ENCODE measurements at places on chromosomes 1 and 21.

GRCh38 chr1:63960326-63960725 lies 186.5 kb downstream of the ROR1 start:
- DNase-seq, result no peak

DNA sequence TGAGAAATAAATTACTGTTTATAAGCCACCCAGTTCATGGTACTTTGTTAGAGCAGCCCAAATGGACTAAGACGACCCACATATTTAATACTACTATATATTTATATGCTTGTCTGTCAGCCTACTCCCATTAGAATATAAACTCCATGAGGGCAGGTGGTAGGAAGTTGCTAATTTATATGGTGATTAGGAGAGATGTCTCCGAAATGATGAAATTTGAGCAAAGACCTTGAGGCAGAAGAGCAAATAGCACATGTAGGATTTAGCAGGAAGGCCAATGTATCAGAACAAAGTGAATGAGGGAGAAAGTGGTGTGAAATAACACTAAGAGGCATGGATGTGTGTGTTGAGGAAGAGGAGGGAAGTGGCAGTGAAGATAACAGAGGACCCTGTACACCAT lies 10.6 kb upstream of the SLFNL1 start:
- no peak for DNase-seq

DNA sequence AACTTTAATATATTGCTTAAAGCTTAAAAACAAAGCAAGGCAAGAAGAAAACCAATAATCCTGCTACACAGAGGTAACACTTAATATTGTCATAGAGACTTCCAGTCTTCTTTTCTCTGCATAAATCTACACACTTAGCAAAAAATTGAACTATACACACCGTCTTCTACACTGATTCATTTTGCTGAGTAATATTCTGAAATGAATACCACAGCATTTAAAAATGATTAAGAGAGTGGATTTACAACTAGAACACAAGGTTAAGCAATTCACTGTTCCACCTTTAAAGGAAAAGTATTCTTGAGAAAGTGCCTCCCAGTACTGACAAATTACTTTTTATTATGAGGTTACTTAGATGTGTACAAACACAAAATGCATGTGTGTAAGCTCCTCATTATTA lies 22.2 kb upstream of the ITPKB start:
- no peak for DNase-seq

DNA sequence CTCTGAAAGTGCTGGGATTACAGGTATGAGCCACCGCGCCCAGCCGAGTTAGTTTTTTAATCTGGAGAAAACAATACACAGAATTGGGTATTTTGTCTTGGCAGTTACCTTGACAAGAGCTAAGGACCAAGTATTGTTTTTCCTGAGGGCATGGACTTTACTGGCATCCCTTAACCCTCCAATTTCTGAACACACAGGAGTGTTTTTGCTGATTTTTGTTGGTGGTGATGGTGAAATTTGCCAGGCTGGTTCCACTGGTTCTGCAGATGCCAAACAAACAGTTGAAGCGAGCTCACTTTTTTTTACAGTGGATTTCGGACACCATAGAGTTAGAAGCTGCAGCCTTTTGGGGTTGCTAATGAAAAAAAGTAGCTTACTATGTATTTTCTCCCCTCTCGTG lies 37.2 kb upstream of the SH3D21 start:
- DNase-seq, result no peak

GRCh38 chr1:221720545-221720944 lies 21.3 kb downstream of the DUSP10 start:
- no peak for DNase-seq

- DNase-seq, result no peak
Observed at GRCh38 chr1:56322211-56322610, 257.2 kb downstream of the PLPP3 start.

DNA sequence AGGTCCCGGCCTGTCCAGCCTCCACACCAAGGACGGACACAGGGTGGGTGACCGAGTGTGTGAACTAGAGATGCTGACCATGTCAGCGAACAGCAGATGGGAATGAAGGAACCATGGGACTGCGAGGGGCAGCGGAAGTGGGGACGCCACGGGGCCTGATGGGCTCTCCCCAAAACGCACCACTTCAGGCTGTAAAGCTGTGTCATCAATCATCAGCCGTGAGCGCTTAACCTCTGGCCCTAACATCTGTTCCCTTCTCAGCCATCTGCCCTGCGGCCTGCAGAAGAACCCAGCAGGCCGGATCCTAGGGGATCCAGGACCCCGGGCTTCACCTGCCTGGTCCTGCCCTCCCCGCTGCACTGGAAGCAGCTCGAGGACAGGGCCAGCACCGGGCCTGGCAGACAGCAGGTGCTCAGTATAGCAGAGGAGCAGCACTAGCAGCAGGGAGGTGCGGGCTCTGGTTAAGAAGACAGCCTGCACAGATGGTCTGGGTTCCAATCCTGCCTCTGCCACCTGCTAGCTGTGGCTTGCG lies 58.7 kb downstream of the DMRTB1 start:
- no peak for DNase-seq

GRCh38 chr1:212959266-212960220 lies 9.2 kb downstream of the VASH2 start:
- no peak for DNase-seq

- no peak for DNase-seq
Observed at GRCh38 chr1:9536301-9536700, 3.0 kb upstream of the SLC25A33 start.

- no peak for DNase-seq
Observed at GRCh38 chr1:17990401-17990800, 117.2 kb upstream of the IGSF21 start.

DNA sequence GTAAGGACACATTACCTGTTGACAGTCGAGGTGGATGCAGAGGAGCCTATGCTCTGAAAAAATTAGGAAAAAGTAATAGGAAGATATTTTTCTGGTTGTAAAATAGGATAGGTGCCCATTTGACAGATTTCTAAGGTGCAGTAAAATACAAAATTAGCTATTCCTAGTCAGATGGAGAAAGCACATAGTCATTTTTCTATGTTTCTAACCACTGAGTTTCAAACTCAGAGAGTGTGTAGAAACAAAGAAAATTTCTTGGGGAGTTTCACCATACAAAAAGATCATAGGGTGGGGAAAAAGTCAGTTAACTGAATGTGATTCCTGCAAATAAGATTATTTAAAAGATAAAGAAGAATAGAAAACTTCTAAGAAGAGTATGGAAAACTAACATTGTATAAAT lies 666.9 kb downstream of the KCNT2 start:
- no peak for DNase-seq

GRCh38 chr1:169148472-169149252 lies 42.2 kb downstream of the ATP1B1 start:
- no peak for DNase-seq

DNA sequence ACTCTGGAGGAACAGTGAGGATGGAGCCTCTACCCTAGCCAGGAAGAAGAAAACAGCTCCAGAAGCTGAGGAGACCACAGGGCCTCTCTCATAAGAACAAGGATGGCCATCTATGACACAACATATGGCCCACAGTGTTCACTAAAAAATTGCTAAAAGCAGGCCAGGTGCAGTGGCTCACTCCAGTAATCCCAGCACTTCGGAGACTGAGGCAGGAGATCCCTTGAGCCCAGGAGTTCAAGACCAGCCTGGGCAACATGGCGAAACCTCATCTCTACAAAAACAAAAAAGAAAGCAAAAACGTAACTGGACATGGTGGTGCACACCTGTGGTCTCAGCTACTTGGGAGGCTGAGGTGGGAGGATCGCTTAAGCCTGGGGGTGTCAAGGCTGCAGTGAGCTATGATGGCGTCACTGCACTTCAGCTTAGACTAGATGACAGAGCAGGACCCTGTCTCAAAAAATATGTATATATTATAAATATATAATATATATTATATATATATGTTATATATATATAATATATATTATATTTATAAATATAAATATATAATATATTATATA lies 103.1 kb downstream of the TOMM20 start:
- DNase-seq, result no peak

DNA sequence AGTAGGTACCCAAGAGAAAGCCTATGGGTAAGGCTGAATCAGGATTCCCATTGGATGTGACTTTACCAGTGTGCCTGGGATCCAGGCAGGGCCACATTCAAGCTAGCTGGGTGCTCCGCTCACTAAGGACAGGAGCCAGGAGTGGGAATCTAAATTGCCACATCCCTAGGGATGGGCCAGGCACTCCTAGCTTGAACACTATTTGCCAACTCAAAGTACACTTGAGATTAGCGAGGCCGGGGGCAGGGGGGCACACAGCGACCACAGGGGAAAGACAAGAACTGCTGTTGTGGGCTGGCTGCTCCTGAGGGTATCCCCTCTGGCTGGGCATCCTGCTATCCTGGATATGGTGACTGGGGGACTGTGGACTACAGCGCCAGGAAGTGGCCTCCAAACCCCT lies 4.3 kb downstream of the SLC45A3 start:
- DNase-seq, result no peak

DNA sequence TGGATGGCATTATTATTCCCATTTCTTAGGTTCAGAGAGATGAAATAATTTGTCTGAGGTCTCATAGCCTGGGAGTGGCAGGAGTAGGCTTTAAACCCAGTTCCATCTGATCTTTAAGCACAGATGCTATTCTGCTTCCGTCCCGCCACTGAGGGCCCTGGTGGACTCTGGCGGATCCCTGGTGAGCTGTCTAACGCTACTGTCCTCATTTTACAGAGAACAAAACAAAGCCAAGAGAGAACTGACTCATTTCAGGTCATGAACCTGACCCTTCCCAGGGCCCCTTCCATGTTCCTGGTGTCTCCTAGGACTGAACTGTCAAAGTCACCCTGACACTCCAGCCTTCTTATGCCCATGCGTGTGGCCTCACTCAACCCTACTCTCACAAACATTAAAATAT lies 3.1 kb upstream of the GALE start:
- DNase-seq, result no peak

DNA sequence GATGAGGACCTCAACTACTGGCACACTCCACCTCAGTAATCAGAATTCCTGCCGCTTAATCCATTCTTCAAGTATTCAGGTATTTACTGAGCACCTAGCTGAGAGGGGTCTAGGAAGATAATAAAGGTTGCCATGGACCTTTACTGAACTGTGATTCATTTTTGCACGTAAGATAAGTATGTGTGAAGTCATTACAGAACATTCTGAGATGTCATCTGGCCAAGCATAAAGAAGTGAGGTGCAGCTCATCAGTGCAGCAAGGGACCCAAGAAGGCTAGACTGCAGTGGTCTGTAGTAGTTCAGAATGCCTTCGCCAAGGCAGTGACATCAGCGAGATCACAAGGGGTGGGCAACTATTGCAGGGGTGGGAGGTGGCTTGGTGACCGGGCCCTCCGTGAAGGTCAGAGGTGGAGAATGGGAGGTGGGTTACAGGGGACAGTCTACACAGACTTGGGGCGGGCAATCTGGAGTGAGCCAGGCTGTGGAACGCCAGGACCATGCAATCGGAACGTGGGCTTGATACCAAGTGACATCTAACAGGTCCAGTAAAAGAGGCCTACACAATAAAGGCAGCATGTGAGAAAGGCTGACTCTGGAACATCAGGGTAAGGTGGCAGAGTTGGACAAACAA lies 107.4 kb downstream of the SLC45A1 start:
- no peak for DNase-seq

DNA sequence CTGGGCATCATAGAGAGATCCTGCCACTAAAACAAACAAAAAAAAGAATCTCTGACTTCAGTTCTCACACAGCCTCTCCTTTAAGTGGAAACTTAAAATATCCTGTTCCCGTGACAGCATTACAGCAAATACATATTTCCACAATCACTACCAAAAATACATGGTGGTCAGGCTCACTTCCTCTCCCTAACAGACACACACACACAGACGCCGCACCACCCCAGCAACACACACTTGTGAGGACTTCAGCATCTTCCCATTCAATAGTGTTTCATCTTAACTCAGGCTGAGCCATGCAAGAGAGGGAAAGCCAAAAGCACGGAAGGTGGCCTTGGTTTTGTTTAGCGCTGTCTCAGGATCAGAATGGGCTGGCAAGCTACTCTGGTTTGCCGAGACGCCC lies 21.9 kb downstream of the KIAA1614 start:
- DNase-seq, result no peak

- DNase-seq, result no peak
Observed at GRCh38 chr1:108050911-108051629, 86.1 kb upstream of the VAV3 start.

All from activated CD8-positive, alpha-beta memory T cell treated with anti-CD3 and anti-CD28 coated beads, Interleukin-2, amount 50 U/mL, for 48 hours (primary cell).